SK-N-SH (cell line): ENCODE measurements at places on chromosomes 7 and 10.

DNA sequence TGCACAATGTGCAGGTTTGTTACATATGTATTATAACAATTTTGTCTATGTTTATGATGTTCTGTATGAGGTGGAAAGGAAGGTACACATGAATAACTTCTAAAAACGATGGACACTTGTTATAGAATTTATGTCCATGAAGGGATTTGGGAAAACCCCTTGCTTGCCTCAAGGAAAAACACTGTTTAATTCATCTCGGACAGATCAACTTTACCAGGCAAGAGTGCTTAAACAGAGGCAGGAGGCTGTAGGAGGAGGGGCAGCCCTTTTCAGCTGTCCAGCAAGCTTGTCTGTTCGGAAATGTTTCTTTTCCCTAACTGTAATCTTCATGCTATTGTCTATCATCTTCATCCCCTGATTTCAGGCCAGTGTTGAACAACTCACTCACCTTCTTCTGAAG lies 200.9 kb downstream of the CDC14C start:
- DNase-seq: no peak

- no peak for DNase-seq
These were observed 32.4 kb downstream of the CTBP2 start for GRCh38 chr10:125127986-125128385.

GRCh38 chr7:27171325-27171636 lies 2.8 kb downstream of the HOXA10 start:
- no peak for DNase-seq

- DNase-seq: no peak
These were observed 114.6 kb downstream of the CPED1 start for GRCh38 chr7:121103086-121103485.

- no peak for DNase-seq
These were observed 58.4 kb downstream of the JCAD start for GRCh38 chr10:30000802-30001571.

GRCh38 chr10:4802711-4803487 lies 23.1 kb upstream of the AKR1E2 start:
- no peak for DNase-seq

- no peak for DNase-seq
These were observed 3.0 kb upstream of the AOC1 start for GRCh38 chr7:150849204-150849775.

- peak; percentile 39 for DNase-seq
These were observed 200.4 kb upstream of the NFE2L3 start for GRCh38 chr7:25951414-25952260.

GRCh38 chr7:134865001-134865845 lies 85.8 kb downstream of the CALD1 start:
- no peak for DNase-seq

GRCh38 chr7:74656441-74656836 lies 1.1 kb upstream of the GTF2I start:
- DNase-seq: peak; percentile 84
